ENCODE measurements at places on chromosomes 12 and 14.

DNA sequence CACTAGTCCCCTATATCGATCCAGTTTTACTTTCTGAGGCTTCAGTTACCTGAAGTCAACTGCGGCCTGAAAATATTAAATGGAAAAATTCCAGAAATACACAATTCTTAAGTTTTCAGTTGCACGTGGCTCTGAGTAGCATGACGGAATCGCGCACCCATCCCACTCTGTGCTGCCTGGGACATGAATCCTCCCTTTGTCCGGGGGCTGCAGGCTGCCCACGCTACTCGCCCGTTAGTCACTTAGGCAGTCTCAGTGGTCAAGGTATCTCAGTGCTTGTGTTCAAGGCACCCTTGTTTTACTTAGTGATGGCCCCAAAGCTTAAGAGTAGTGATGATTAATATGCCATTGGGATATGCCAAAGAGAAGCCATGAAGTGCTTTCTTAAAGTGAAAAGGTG lies 46.6 kb downstream of the LGMN start:
- no peak for DNase-seq

GRCh38 chr14:50790589-50790988 lies 40.4 kb downstream of the NIN start:
- DNase-seq: no peak

DNA sequence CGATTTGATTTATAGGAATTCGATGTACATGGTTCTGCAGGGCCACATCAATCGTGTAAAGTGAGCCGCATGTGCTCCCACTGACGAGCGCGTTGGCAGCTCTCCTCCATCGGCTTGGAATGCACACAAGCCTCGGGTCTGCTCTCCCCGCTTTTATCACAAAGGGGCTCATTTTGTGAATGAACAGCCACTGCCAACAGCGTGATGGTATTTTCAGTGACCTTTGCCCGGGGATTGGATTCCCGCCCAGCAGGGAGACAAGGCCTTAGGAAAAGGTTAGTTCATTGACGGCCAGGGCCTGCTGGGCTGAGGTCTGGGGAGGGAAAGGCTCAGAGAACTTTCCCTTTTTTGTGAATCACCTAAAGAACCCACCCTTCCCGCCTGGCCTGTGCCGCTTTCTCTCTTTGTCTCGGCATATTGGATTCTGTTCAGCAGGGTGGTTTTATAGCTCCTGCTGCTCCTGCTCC lies 232.1 kb downstream of the MSRB3 start:
- DNase-seq: no peak

- DNase-seq: no peak
These were observed 24.2 kb downstream of the NINJ2 start for GRCh38 chr12:638953-639557.

DNA sequence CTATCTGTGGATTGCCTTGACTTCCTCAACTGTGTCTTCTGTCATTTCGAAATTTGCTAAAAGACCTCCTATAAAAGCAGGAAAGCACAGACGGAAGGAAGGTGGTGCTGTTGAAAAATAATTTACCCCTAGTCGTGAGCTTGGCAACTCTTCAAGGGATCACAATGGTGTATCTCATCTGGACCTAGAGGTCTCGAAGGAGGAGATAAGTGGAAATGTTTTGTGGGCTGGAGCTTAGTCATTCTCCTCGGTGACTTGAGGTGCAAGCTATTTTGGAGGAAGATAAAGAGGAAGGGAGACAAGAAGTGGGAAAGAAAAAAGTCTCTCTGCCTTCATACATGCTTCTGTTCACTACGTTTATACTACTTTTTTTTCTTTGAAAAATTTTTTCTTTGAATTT lies 89.9 kb downstream of the FLRT2 start:
- no peak for DNase-seq

DNA sequence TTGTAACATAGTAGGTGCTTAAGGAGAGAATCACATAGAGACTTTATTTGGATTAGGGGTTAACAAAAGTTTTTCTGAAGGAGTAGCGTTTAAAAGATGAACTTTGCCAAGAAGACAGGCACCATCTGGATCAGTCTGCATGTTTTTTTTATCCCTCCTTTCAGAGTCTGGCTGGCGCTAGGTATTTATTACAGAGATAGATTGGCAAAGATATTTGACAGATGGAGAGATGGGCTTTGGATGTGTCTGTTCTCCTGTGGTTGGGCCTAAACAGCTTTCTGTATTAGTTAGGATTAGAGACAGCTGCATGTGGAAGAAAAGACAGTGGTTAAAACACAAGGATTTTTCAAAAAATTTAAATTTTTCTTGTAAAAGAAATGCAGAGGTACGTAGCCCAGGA lies 133.9 kb downstream of the C12orf75 start:
- DNase-seq: no peak

GRCh38 chr12:904010-904414 lies 45.5 kb downstream of the RAD52 start:
- DNase-seq: no peak

GRCh38 chr12:68585966-68586365 lies 24.7 kb upstream of the RAP1B start:
- no peak for DNase-seq

DNA sequence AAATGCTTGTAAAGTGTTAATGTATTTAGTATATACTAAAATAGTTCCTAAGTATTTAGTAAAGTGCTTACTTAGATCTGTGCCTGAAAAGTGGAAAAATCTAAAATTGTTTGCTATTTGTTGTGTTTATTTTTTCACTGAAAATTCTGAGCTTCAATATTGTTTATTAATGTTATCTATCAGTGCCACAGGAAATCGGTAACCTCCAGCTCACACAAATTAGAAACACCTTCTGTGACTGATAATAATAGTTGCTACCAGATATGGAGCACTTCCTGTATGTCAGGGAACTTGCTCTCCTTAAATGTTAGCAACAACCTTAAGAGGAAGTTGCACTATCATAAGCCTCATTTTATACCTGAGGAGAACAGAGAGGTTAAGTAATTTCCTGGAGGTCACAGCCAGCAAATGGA lies 723 bp upstream of the LRP10 start:
- no peak for DNase-seq

- DNase-seq: no peak
These were observed 311.9 kb upstream of the SFSWAP start for GRCh38 chr12:131399000-131399399.

- no peak for DNase-seq
These were observed 265.5 kb downstream of the CACNA1C start for GRCh38 chr12:2318286-2318685.

GRCh38 chr12:26156201-26156871 lies 31.5 kb upstream of the BHLHE41 start:
- no peak for DNase-seq

DNA sequence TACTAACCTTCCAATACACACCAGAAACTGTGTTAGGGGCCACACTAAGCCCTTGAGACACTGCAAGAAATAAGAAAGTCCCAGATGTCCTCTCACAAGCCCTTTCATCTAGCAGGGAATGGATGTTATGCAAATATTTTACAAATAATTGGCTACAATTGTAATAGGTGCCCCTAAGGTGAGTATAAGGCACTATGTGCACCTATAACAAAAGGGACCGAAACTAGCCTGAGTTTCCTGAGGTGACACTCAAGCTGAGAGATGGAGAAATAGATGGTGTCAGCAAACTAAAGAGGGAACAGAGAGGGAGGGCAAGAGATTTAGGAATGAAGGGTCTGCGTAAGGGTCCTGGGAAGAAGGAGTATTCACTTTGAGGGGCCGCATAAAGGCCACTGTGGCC lies 212.6 kb downstream of the TTC8 start:
- no peak for DNase-seq

- peak; percentile 23 for DNase-seq
These were observed 27.4 kb upstream of the GUCY2C start for GRCh38 chr12:14723763-14724162.

DNA sequence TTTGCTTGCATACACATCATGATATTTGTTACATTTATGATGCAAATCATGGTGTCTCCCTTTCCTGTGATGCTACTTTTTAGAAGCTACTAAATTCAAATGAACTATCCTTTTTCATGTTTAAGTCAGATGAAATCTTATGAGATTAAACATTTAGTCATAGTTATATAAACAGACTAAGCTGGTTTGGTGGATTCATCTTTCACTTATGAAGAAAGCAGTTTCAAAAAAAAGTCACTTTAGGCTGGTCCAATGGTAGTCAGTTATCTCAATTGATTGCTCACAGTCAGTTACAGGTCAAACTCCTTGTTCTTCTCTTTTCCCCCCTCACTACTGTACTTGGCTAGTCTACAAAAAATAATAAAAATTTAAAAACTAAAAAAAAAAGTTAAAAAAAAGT lies 19.7 kb downstream of the SYCP3 start:
- no peak for DNase-seq

- DNase-seq: no peak
These were observed 10.1 kb upstream of the NR2C1 start for GRCh38 chr12:95083471-95083870.

DNA sequence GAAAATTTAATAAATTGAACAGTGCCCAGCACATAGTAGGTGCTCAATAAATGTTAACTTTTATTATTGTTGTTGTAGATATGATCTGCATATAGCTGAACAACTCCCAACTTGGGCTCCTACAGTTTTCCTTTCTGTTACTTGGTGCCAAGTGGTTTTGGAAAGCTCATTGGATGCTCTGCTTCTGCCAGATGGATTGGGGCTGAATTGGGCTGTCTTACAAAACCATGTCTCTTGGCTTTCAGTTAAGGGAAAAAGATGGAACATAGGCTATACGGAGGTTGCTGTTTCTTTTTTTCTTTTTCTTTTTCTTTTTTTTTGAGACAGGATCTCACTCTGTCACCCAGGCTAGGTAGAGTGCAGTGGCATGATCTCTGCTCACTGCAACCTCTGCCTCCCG lies 140.7 kb upstream of the PWP1 start:
- no peak for DNase-seq

DNA sequence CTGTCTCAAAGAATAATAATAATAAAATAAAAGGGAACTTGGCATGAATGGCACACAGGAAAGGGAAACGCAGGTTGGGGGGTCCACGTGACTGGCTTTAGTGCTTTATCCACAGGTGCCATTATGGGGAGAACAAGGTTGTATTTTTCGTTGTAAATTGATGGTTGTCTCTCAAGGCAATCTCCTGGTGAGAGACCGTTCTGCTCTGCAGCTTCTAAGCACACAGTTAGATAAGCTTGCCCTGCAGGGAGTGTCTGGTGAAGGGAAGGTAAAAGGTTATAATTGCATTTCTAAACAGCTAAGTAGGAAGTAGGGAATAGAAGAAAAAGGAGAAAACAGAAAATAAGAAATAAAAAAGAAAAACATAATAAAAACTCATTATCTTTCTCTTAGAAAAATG lies 69.1 kb upstream of the CPSF6 start:
- DNase-seq: no peak

GRCh38 chr12:3527181-3527580 lies 36.2 kb downstream of the PRMT8 start:
- DNase-seq: no peak

GRCh38 chr12:5407034-5407856 lies 24.7 kb upstream of the NTF3 start:
- no peak for DNase-seq

GRCh38 chr14:104978746-104979691 lies 845 bp upstream of the AHNAK2 start:
- DNase-seq: no peak
